ENCODE measurements at places on chromosomes 16 and 17.

DNA sequence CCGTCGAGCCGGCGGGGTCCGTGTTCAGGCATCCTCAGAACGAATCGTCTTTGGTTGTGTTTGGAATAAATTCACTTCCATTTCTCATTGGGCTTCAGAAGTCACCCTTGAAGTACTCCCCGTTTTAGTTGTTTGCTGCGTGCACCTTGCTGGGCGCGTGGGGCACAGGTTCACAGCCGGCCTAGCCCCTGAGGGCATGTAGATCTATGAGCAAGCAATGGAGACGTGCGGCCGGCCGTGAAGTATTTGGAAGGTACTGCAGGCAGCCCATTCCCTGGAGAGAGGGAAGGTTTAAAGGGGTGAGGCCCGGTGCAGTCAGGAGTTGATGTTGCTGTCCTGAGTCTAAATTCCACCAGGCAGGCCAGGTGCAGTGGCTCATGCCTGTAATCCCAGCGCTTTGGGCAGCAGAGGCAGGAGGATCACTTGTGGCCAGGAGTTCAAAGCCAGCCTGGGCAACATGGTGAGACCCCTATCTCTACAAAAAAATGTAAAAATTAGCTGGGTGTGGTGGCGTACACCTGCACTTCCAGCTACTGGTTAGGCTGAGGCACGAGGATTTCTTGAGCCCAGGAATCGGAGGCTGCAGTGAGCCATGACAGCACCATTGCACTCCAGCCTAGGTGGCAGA is 714 bp downstream of the ACSF3 start:
- no peak for DNase-seq

DNA sequence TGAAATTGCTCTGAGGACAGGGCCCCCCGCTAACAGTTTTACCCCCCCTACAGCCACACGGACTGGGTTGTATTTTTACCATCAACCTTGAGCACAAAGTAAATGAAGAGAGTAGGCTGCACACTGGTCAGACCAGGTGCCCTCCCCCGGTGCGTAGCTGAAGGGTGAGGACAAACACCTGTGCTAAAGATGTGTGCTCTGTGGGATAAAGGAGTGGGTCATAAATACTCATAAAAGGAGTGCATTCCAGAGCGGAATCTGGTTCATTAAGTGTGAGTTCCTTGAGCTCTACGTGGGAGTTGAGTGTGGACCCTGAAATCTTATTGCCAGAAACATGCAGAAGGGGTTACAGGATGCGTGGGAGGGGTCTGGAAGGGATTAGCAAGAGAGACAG is 217.0 kb downstream of the CCDC182 start:
- no peak for DNase-seq

- no peak for DNase-seq
Measured at GRCh38 chr16:86631444-86631843, 53.1 kb downstream of the FOXL1 start.

DNA sequence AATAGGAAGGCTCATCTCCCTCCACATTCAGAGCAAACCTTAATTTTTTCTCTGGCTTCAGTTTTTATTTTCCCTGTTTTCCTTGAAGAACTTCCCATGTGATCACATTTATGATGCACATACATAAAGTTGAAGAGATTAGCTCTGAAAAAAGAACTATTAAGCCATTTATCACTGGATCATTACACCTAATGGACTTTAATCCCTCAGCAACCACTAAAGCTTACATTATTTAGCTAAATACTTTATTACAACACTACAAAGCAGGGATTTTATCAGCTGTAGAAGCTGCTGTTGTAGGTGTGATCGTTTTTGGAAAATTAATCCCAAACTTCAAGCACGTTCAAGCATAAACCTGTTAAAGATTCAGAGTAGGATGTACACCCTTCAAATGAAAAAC is 21.1 kb downstream of the SMYD4 start:
- no peak for DNase-seq

DNA sequence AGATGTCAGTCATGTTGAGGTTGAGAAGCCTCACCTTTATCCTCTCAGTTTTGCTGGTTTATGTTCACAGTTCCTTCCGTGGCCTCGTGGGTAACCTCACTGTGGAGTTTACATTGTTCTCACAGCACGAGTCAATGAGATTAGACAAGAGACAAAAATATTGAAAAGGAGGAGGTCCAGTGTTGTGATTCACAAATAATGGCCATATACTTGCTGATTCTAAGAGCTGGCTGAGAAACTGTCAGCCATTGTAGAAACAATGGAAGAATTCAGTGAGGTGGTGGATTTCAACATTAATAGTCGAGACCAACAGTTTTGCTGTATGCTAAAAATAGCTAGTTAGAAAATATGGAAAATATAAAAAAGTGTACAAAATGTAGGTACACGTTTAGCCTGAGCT is 176.4 kb upstream of the WSCD1 start:
- DNase-seq: no peak

DNA sequence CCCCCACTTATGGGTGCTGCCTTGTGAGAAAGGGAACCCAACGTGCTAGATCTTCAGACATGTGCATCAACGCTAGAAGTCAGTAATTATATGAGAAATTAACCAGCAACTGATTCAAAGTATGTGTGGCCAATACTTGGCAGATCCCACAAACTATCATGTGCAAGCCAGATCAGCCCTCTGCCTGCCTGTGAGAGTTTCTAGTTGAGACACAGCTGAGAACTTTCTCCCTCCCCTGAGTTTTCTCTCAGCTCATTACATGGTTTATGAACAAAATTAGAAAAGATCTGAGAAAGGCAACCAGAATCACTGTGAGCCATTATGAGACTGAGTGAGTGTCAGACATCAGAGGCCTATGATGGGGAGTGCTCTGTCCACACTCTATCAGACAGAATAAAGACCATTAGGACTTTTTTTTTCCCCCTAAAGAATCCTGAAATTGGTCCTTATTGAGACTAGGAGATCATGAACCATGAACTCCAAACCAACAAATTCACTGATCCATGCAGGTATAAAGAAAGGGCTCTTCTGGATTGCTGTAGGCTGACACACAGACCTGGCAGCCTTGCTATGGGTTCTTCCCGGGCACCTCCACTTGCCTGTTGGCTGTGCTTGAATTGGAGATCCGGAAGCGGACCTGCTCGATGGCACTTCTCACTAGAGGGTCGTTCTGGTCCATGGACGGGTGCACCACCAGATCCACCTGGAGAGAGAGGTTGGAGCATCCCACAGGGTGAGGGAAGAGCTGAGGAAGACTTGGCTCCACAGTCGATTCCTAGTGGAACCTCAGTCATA is 51.5 kb downstream of the GTF3C1 start:
- DNase-seq: no peak

DNA sequence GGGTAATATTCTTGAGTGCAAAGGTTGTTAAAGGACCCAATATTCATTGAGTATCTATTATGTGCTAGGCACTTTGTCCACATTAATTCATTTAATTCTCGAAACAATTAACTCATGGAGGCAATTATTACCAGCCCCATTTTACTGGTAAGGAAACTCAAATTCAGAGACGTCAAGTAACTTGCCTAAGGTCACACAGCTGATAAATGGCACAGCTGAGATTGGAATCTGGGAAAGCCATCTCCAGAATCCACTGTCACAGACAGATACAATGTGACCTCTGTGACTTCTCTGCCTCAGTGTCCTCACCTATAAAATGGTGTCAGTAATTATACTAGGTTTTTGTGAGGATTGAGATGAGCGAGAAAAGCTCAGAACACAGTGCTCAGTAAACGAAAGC is 320.8 kb upstream of the ZFHX3 start:
- DNase-seq: no peak

DNA sequence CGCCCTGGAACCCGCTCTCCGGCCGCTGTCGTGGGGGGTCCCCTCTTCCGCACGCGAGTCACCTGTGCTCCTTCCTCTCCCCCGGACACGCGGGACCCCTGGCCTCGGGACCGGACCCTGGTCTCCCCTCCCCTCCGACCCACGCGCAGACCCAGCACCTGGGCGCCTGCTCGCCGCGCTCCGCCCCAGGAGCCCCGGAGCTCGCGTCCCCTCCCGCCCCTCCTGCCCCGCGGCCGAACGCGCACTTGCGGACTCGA is 762 bp downstream of the RAB40B start:
- DNase-seq: no peak

DNA sequence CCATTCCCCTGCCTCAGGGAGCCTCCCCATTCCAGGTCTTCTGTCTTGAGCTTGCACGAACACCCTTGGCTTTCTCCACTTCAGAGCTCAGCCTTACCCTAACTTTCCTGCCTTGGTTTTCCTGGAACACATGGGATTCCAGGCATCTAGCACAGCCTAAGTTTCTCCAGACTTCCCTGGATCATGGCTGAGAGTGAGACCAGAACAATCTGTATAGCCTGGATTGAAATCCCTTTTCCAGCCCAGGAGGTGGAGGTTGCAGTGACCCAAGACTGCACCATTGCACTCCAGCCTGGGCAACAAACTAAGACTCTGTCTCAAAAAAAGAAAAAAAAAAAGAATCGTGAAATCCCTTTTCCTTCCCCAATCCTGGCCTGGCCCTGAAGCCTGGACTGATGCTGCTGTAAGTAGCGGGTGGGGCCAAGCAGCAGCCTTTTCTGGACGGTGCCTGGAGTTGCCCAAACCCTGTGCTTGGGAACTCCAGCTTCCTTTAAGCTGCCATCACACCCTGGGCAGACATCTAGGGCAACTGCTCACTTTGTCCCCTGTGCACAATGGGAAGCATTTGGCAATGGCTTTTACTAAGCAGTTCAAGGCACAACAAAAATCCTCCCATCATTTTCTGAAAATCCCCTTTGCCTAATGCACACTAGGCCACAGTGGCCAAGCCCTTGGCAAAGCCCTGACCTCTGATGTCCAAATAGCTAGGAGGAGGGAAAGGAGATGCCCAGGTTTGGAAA is 12.0 kb upstream of the SLC16A5 start:
- DNase-seq: no peak

DNA sequence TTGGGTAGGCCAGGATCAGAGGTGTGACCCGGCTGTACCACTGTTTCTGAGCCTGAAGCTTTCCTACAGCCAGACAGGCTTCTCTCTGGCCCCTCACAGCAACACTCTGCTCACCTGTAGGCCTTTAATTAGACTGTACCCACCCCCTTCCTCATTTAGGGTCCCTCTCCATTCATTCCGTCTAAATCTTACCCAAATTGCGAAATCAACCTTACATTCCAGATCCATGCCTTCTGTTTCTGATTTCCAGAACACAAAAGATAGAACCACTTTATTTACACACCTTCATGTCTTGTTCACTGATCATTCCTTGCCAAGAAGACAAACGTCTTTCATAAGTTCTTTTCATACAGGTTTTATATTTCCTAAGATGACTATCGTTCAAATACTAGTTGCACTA is 160.8 kb downstream of the ZNF18 start:
- DNase-seq: no peak

- no peak for DNase-seq
Measured at GRCh38 chr16:63457869-63458268, 1421.6 kb upstream of the CDH8 start.

DNA sequence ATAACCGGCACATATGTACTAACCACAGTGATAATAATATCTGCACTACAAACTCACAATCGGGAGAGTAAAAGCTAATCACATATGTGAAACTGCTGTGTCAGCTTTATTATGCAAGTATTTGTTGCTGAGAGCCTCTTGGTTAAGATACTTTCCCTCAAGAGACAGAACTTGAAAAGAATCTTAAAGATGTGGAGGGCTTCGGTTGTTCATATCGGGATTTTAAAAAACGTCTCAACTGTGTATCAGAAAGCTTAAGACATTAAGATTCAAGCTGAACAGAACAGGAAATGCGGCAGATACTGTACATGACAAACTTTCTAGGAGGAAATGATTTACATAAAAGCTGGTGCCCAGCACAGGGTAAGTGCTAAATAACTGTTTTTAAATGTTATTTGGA is 27.5 kb upstream of the HLF start:
- no peak for DNase-seq

- no peak for DNase-seq
Measured at GRCh38 chr16:5472552-5472951, 375.0 kb upstream of the EEF2KMT start.

- DNase-seq: no peak
Measured at GRCh38 chr16:29736112-29736511, 9.7 kb downstream of the C16orf54 start.

GRCh38 chr16:74760007-74760767 is 14.4 kb downstream of the FA2H start:
- DNase-seq: no peak

DNA sequence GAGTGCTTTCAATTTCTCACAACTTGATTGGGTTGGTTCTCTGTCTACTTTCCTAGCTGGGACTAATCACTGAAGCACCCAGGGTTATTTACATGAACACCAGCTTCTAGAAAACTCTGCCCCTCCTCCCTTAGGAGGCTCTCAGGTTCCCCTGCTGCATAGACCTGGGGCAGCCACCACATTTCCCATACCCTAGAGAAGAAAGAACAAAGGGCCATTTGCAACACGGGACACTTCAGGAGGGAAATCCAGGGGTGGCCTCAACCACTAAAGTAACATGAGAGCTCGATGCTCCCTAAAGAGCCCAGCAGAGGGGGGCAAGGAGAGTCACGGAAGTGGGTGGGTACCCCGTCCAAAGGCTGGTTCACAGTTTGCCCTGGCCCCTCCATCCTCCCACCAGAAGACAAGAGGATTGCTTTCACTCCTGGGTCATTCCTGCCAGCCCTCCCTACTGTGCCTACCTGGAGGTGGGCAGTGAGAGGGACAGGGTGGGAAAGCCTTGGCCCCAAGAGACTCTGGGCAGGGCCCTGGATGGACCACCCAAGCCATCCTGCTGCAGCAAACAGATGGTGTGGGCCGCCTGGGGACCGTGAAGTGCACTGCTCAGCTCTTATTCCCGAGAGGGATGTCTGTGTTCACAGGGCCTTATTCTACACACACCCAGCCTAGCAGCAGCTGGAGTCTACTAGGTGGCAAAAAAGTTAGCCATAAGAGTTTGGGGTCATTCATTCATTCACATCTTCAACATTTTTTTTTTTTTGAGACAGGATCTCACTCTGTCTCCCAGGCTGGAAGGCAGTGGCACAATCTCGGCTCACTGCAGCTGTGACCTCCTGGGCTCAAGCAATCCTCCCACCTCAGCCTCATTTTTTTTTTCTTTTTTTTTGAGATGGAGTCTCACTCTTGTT is 392.1 kb downstream of the SOX9 start:
- no peak for DNase-seq

- DNase-seq: no peak
Measured at GRCh38 chr17:44071198-44071520, 624 bp downstream of the G6PC3 start.

DNA sequence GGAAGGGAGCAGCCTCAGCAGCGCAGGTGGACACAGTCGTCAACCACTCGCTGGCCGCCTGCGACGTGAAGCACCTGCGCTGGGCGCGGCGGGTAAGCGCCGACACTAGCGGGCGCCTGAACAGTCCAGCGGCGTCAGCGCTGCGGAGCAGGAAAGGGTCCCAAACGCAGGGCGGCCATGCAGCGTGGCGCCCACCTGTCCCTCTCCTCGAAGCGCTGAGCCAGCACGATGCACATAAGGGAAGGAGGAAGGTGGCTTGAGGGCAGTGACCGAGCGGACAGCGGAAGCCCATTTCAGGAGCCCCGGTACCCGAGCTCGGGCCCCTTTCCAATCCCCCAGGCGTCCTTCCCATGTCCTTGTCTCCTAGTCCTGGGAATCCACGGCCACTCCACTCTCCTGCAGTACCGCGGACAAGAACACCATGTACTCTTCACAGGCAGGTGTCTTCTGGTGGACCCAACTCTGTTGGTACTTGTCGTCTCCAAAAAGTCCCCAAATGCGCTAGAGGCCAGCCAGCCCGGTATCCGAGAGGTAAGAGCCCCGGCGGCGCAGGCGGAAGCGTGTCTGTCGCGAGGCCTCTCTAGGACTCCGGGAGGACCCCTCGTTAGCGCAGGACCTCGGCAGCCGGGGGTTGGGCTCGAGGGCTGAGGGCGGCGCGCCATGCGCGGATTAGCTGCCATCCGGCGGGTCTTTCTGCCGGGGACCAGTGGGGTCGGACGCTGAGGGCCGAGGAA is 14.4 kb downstream of the ZNF232 start:
- DNase-seq: no peak
